ENCODE measurements at places on chromosomes 4 and X.

GRCh38 chrX:23803931-23804381, 21.0 kb downstream of the SAT1 start:
- no peak for DNase-seq

- no peak for DNase-seq
Measured at GRCh38 chrX:9873952-9874351, 87.7 kb downstream of the SHROOM2 start.

DNA sequence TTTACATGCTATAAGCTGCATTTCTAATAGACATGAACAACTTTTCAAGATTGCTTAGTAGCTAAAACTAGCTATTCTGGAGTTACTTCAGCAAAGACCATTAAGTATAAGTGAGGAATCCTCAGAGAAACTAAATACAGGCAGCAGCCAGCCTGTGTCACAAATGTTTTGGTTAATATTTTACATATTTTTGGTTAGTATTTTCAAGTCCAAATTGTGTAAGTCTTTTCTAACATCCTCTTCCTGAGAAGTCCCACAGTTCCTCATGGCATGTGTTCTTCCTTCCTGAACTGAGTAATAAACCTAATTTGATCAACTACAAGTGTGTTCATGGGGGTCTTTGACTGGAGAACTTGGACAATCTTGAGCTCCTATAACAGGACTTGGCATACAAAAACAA, 42.4 kb upstream of the MCF2 start:
- DNase-seq = no peak

DNA sequence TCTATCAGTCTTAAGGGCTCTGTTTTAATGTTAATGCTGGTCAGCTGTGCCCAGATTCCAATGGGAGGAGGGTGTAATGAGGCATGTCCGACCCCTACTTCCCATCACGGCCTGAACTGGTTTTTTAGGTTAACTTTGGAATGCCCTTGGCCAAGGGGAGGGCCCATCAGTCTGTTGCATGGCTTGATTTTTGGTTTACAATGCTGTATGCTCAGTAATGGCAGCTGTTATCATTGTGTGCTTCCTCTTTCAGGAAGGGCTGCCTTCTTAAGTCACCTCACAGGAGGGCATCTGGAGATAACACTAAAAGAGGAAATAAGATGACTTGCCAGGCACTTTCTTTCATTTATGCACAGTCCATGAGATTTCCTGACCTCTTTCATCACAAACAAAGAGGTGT, 36.3 kb downstream of the ATXN3L start:
- DNase-seq = no peak

DNA sequence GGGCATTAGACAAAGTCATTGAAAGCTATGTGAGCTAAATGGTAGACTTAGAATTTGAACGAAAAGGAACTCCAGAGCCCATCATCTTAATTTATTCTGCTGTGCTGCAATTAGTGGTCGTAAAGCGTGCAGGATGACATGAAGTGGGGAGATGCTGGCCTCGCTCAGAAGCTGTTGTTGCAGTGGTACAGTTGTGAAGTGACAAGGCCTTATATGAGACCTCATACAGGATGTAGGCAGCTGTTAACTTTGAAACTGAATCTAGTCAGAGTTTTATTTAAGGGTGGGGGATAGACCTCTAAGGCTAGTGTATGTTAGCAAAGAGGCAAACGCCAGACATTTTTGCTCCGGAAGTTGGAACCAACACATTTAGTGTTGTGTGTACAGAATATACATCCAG, 13.4 kb downstream of the KLF3 start:
- DNase-seq = no peak

- DNase-seq = no peak
Measured at GRCh38 chrX:139554376-139554775, 23.8 kb downstream of the F9 start.

Data from LNCaP clone FGC (cell line).